ENCODE measurements at places on chromosomes 7 and 10.

GRCh38 chr7:109284943-109285342 lies 715.3 kb downstream of the DNAJB9 start:
- no peak for DNase-seq

GRCh38 chr7:135406918-135407317 lies 103.0 kb downstream of the CNOT4 start:
- no peak for DNase-seq

DNA sequence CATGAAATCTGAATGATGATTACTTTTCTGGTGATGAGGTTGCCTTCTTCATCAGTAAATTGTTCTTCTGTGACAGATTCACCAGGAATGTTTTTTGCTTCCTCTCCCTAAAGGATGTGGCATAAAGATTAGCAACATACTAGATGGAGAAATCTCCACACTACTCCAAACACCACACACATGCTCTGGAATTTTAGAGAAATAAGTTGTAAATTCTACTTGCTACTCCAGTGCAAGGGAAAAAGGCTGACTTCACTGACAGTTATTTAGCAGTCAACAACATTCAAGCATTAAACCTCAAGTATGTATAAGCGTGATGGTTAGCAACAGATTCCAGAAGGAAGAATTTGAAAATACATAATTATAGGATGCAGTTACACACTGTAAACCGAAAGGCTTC lies 137.9 kb upstream of the CCDC6 start:
- DNase-seq = no peak

DNA sequence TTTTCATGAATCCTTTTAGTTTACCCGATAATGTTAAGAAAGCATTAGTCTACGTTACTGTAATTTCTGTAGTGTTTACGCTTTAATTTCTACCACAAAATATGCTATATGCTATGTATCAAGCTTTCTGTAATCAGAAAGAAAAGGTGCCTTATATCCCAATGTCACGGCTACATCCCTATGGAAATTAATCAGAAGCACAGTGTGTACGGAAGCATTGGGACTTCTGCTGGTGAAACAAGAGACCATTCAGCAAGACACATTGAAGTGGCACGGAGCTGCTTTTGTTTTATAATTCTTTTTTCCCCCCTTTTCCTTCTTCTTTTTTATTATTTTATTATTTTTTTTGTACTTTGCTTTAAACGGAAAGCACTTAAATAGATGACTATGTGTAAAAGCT lies 31.2 kb upstream of the SH2B2 start:
- DNase-seq = no peak

- no peak for DNase-seq
Measured at GRCh38 chr7:148830897-148831692, 53.0 kb downstream of the EZH2 start.

GRCh38 chr10:15364001-15364400 lies 7.1 kb downstream of the FAM171A1 start:
- DNase-seq = no peak

DNA sequence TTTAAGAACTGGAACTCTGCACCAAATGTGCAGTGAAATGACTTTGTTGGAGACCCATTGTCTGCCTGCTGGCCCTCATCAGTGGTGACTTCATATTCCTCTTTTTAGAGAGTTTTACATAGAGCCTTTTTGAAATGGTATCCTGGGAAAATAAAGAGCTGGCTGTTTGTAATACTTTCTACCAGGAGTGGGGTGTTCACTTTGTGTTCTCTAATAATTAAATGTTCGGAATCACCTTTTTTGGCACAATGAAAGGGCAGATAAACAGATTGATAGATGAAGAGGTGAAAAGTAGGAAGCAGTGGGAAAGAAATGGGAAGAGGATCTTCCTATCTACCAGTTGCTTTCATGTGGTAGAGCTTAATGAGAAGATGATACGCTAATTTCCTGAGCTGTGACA lies 55.5 kb downstream of the PRPF18 start:
- DNase-seq = no peak

- no peak for DNase-seq
Measured at GRCh38 chr7:91446819-91447218, 182.6 kb downstream of the FZD1 start.

GRCh38 chr10:125472010-125472607 lies 210.9 kb downstream of the TEX36 start:
- no peak for DNase-seq

DNA sequence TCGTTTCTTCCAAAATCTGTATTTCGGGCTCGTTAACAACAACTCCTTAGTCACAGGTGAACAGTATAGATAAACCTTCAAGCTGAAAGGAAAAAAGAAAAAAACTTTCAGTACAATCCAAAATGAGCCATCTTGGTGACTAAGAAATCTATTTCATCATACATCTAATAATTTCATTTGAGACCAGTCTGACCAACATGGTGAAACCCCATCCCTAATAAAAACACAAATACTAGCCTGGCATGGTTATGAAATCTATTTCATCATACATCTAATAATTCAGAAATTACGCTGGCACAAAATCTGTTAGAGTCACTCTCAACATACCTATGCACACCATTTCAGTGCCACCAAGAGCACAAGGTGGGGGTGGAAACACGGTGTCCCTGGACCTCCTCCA lies 8.8 kb downstream of the DCLRE1C start:
- no peak for DNase-seq

- DNase-seq = no peak
Measured at GRCh38 chr7:102287111-102287980, 678 bp downstream of the SH2B2 start.

GRCh38 chr7:18305866-18306265 lies 189.7 kb upstream of the HDAC9 start:
- DNase-seq = no peak

DNA sequence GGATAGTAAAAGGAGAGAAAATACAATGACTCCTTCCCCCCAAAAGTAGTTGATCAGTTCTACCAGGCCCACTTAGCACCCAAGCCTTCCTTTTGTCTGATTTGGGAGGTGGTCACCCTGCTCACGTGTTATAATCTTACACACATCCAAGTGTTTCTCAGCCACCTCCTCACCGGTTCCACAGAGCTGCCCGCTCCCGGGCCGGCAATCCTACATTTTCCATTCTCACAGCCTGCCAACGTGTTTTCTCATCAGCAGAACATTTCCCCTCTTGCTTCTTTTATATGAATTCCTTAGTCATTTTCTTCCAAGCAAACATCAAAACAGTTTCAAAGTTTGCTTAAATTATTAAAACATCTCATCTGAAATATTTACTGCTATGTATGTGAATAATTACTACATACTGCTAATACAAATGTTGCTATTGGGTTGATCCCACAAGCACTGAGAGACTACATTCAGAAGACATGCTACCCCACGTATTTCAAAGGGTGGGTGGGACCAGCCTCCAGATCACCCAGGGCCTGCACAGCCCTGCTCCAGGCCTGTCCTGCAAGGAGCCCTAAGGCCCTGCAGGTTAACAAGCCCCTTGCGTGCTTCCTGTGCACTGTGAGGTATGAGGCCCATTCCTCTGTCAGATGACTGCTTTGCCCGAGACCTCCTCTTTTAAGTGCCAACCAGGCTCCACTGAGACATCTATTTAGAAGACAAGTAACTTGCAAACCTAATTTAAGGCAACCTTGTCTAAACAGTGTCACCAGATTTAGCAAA lies 75.3 kb downstream of the GRB10 start:
- no peak for DNase-seq

DNA sequence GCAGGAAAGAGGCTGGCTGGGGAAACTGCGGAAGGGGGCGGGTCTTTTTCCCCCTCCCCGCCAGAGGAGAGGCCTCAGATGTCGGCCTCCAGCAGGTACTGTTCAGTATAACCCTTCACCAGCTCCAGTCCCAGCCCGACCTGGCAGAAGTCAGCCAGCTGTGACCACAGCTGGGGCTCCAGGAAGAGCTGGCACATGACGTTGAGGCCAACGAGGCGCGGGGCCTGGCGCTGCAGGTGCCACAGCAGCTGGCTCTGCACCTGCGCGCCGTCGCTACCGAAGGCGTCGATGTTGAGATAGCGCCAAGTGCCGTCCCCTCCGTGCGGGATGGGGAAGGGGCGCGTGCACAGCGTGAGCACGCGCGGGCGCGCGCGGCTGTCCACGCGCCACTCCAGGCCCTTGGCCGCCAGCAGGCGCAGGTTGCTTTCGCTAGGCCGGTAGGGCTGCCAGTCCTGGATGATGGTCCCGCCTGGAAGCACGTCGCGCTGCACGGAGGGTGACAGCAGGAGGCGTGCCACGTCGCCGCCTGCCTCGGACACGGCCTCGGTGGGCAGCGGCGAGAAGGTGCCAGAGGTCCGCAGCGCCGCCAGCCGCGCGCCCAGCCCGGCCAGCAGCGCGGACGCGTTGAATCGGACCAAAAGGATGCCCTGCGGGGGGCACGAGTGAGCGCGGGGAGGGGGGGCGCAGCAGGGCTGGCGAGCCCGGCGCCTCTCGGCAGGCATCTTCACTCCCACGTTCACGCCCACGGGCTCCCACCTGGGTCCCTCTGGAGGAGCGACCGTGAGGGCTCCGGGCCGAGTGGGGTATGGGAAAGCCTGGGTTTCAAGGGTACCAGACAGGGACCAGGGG lies 6.9 kb upstream of the VGF start:
- no peak for DNase-seq

- DNase-seq = no peak
Measured at GRCh38 chr10:112841549-112841948, 108.5 kb upstream of the TCF7L2 start.

DNA sequence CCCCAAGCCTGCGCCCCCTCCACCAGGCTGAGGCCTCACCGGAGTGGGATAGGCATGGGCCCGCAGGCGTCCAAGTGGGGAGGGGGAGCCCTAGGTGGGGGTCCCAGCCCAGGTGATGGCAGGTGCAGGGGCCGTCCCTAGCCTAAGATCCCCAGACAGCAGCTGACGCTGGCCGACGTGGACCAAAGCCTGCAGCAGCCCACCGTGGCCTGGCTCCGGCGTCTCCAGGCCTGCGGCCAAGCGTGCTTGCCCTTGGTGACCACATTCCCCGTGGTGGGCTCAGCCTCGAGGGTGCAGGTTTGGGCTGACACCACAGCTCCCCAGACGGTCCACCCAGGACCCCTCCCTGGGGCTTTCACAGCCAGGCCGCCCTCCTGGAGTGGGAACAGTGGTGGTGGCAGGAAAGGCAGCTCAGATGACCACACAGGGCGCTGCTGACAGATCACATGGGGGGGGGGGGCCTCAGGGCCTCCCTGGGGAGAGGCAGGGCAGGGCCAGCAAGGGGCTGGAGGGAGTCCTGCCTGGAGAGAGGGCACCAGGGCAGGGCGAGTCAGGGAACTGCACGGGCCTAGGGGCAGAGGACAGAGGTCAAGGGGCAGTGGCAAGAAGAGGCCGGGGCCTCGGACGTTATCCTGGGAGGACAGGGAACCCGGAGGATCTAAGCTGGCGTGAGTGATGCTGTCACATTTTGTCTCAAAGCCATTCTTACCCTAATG lies 767 bp upstream of the ADAM8 start:
- no peak for DNase-seq

GRCh38 chr7:124722292-124722691 lies 43.3 kb downstream of the GPR37 start:
- DNase-seq = no peak

GRCh38 chr7:92588561-92588960 lies 1.6 kb downstream of the FAM133B start:
- DNase-seq = no peak
